ENCODE measurements at places on chromosomes 12 and 14. TPM values are rescaled to one million over a fixed set of nuclear protein-coding genes. Genes with fewer than 3 reads are reported as not detected.

The PLA2G1B gene
- total RNA-seq: not detected

- DNase-seq: no peak
Observed at GRCh38 chr14:30238936-30239335, 311.3 kb upstream of the PRKD1 start.

The KCNC2 gene
- total RNA-seq: not detected

GRCh38 chr12:9365296-9365695 is 157.1 kb upstream of the PZP start:
- no peak for DNase-seq

DNA sequence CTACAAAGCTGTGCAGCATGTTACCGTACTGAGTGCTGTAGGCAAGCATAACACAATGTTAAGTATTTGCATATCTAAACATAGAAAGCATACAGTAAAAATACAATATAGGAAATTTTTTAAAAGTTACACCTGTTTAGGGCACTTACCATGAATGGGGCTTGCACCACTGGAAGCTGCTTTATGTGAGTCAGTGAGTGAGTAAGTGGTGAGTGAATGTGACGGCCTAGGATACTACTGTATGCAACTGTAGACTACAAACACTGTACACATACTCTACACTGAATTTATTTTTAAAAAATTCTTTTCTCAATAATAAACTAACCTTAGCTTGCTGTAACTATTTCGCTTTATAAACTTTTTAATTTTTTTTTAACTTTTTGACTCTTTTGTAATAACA is 82.1 kb upstream of the FSCB start:
- DNase-seq: no peak

DNA sequence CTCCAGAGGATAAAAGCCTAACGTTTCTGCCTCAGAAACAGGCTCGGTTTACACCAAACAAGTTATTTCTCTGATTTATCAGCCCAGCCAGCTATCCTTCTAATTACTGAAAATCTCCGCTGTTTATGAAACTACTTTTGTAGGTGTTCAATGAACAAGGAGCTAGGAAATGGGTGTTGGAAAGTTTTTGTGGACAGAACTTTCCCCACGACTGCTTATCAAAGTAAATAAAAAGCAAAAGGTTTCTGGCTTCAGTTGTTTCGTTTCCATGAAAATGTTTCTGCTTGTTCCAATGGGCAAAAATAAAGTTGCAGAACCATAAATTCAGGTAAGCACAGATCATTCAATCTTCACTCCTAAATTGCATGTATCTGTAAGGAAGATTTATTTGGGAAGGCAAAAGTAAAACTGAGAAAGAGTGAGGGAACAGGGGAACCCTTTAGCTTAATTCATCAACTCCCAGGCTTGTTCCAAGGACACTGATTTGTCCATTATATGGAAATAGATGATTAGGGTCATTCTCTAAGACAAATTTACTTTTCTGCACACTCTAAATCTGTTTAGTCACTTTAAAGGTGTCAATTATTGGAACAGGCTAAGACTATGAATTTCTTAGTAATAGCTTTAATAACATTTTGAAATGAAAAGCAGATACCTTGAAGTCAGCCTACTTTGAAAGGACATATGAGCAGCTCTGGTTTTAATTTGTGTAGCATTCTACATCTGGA is 175.9 kb upstream of the CDKN3 start:
- no peak for DNase-seq

DNA sequence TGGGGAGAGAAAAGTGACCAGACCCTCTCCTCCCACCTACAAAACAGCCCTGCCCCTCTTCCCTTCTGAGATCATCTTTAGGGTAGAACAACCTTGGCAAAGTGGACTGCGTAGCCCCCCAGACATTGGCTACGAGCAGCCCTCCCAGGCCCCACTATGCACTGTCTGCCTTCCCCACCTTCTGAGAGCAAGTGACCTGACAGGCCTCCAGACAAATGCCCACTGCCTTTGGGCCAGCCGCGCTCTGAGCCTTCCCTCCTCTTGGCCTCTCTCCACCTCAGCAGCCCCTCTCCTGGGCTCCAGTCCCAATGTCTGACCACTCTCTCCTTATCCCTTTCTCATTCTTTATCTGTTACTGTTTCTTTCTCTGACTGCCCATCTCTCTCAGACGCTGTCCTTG is 46.5 kb upstream of the CCND2 start:
- DNase-seq: no peak

The PHLDA1 gene
- 74.3 TPM for total RNA-seq

DNA sequence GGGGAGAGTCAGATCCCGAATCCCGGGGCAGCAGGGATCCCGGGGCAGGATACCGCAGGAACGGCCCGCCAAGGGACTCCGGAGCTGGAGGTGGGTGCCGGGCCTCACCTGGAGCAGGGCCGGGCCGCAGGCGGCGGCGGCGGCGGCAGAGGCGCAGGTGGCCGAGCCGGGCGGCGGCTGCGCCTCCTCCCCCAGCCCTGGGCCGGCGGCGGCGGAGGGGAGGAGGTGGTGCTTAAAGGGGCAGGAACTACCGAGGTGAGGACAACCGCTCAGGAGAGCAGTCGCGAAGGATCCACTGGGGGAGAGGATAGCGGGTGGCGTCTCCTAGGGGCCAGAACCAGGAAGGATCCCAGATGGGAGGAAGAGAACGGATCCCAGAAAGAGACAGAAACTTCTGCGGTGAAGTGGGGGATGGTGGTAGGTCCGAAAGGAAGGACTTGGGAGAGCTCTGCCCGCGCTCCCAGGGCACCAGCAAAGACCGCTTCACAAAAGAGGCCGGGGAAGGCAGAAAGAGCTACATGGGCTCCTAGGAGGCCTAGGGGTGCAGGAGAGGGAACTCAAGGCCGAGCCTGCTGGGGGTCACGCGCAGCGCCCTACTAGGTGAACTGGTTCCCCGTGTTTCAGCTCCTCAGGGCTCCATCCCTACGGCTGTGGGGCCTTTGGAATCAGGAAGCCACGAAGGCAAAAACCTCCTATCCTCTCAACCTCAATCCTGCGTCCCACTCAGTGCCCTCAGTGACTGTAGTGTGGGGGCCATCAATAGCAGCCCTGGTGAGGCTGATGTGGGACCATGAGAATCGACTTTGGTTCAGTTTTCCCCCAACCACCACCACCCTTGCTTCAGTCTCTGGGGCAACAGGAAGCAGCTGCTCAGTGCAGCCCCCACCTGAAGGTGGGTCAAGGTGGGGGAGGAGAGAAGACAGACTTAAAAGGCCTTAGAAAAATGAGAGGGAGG is 5.0 kb upstream of the BAZ2A start:
- DNase-seq: peak; percentile 67

The PFDN5 gene
- total RNA-seq: 353 TPM

GRCh38 chr12:52081263-52081733 is 1.8 kb downstream of the SMIM41 start:
- no peak for DNase-seq

DNA sequence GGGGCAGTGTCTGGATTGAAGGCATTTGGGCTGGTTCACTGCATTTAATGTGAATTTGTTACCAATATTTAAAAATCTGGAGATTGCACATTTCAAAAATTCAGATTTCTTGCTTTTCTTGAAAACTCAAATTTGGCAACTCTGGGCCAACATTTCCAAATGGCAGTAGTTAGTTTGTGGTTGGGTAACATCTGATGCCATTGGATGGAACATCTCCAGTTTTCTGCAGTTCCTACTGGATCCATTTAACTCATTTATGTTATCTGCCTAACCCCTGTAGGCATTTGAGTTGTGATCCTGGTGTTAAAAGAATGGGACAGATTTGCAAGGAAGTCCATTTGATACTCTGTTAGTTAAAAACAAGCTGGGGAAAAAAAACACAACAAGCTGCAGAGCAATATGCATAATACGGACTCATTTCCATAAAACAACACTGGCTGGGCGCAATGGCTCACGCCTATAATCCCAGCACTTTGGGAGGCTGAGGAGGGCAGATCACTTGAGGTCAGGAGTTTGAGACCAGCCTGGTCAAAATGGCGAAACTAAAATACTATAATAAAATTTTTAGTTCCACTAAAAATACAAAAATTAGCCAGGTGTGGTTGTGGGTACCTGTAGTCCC is 7.9 kb downstream of the EIF2B2 start:
- no peak for DNase-seq

The SOAT2 gene
- not detected for total RNA-seq

The DAAM1 gene
- 13.2 TPM for total RNA-seq

The HCAR3 gene
- total RNA-seq: not detected

GRCh38 chr14:89543425-89543790 is 126.4 kb upstream of the FOXN3 start:
- DNase-seq: no peak

The TAS2R42 gene
- not detected for total RNA-seq

DNA sequence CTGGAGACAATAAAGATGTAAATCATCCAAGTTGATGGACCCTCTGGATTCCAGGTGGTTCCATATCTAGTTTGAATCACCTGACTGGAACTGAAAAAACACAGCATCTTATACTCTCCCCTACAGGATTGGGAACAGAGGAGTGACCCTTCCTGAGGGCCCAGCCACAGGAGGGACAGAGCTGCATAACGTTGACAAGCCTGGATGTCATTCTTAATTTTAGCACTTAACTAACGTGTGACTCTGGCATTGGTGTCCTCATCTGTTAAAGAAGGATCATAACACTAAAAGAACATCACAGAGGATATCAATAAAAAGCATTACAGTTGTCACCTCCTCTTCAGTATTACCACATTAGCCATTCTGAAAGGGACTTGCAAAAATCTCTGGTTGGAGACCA is 47.7 kb downstream of the STON2 start:
- DNase-seq: no peak

The SYNDIG1L gene
- not detected for total RNA-seq

GRCh38 chr12:113293100-113293499 is 41.8 kb downstream of the SLC8B1 start:
- DNase-seq: no peak

GRCh38 chr12:65754744-65755595 is 69.3 kb upstream of the HMGA2 start:
- no peak for DNase-seq

The EPS8 gene
- total RNA-seq: 47.0 TPM

- DNase-seq: no peak
Observed at GRCh38 chr14:101235335-101236103, 325.8 kb upstream of the DIO3 start.

The FIGNL2 gene
- total RNA-seq: 3.7 TPM

DNA sequence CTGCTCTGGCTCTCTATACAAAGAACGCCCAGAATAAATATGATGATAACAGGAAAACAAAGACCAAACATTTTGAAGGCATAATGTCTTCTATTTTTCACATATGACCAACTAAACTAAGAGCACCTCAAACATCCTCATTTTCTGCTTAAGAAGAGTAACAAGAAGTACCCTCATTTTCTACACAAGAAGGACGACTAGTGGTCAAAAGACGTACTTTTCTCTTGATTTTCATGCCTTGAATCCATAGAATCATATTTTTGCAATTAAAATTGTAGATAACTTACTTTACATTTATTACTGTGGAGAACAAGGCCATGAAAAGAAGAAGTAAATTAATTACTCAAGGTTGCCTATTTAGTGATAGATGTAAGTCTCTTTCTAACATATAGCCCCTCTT is 358.6 kb downstream of the DUSP6 start:
- DNase-seq: peak; percentile 29

DNA sequence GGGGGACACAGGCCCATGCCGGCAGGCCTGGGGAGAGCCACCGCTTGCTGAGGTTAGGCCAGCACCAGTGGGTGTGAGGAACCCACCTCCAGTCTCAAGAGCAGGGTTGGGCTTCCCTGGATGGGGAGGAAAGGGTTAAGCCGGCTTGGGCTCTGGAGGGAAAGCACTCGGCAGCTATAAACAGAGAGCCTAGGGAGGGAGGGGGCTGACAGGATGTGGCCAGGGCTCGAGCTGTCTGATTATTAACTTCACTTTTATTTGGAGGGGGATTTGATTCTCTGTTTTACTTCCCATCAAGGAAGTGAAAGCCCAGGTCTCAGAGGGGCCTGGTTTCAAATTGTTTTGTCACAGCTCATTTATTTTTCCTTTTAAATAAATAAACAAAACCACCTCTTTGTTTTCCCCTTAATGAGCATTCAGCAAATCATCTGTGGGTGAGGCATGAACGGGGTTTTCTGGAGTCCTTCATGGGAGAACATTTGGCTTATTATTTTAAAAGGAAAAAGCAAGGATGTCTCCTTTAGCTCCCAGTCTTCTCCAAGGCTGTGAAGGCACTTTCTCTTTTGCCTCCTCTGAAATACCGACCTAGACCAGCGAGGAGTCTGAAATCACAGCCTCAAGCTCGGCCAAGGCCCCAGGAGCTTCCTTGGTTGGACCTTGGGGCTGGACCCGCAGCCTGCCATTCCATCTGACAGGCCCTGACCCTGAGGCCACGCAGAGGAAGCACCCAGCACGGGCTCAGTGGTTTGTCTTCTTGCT is 21.9 kb upstream of the ZFP36L1 start:
- DNase-seq: no peak

The CCDC184 gene
- total RNA-seq: 0.12 TPM

The FGD4 gene
- 19.9 TPM for total RNA-seq
